ENCODE measurements at places on chromosomes 2 and 18.

DNA sequence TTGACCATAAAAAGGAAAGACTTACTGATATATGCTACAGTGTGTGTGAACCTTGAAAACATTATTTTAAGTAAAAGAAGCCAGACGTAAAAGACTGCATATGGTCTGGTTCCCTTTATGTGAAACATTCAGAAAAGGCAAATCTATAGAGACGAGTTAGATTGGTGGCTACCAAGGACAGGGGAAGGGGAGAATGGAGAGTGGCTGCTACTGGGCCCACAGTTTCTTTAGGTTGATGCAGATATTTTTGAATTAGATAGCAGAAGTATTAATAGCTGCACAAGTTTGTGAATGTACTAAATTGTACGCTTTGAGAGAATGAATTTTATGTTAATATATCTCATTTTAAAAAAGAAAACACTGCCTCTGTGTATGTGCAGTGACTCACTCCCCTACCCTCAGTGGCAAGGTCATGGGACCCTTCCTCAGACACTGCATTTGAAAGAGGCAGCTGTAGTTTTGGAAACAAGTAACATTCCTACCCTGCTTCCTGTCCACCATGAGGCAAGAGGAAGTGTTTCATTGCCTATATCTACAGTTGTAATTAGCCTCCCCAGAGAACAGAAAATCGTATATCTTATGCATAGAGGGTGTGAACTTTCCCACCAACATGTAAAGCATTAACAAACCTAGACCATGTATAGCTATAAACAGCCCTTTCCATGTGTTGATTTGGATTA is 29.8 kb upstream of the ARMC9 start:
- DNase-seq = no peak

DNA sequence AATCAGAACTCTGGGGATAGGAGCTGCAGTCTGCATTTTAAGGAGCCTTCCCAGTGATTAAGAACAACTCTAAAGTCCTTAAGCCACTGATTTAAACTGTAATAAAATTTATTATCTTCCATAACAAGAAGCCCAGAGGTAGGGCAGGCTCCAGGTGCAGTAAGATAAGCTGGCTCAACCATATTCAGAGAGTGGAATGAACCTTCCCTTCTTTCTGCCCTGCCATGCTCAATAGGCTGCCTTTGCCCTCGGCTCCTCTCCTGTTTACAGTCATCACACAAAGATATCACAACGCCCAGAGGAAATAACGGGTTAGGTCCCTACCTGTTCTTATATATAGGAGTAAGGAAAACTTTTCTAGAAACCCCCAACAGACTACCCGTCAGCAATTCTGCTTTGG is 90.5 kb upstream of the CDCA7 start:
- DNase-seq = no peak

GRCh38 chr2:29729401-29729800 is 192.0 kb downstream of the ALK start:
- DNase-seq = no peak

GRCh38 chr2:221133941-221134340 is 438.2 kb downstream of the EPHA4 start:
- no peak for DNase-seq

GRCh38 chr2:7829241-7829640 is 852.6 kb upstream of the ID2 start:
- DNase-seq = no peak

DNA sequence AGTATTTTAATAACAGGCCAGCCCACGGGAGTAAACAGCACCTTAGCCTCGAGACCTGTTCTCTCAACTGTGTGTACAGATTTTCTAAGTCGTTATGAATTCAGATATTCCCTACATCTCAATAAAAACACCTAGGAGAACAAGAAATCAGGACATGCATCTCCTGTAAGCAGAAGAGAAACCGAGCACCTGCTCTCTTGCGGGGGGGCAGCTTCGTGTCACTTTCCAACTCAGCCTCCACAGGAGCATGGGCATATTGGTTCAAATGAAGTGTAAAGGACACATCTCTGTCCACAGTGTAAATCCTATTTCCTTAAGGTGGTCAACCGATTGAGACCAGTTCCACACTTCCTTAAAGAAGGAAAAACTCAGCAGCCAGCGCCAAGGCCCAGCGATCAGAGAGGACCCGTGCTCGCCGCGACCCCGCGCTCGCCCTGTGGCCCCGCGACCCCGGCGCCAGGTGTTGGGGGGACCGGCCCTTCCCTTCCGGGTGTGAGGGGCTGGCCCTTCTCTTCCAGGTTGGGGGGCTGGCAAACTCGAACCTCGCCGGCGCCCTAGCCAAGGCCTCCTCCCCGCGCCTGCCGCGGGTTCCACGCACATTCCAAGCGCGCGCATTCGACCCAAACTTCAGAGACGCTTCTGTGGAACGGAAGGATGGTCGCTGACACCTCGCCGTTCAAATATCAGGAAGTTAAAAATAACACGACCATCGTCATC is 652 bp downstream of the SH3YL1 start:
- DNase-seq = no peak

DNA sequence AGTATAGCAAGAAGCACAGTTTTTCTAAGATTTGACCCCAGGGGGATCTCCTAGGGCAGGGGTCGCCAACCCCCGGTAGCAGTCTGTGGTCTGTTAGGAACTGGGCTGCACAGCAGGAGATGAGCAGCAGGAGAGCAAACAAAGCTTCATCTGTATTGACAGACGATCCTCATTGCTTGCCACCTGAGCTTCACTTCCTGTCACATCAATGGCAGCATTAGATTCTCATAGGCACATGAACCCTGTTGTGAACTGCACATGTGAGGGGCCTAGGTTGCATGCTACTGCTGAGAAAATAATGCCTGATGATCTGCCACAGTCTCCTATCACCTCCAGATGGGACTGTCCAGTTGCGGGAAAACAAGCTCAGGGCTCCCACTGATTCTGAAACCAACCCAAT is 136.2 kb downstream of the RGPD3 start:
- DNase-seq = no peak

GRCh38 chr2:232833830-232834229 is 36.2 kb upstream of the SNORC start:
- no peak for DNase-seq

DNA sequence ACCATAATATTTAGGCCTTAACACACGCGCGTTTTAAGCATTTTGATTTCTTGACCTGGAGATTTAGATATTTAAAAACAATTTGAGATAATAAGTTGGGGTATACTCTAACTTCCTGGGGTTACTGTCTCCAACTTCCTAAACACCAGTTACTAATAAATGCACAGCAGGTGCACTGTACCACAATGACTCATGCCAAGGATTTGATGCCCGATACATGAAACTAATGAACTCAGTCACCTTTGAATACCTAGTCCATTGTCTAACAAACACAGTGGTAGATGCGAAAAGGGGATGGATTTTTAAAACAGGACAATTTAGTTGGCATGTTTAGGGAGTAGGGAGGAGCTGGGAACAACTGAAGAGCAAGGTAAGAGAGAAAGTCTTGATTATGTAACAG is 21.2 kb downstream of the CABYR start:
- DNase-seq = no peak

GRCh38 chr2:26514045-26514444 is 36.1 kb upstream of the OTOF start:
- no peak for DNase-seq

GRCh38 chr2:28344756-28345373 is 47.8 kb upstream of the FOSL2 start:
- no peak for DNase-seq

GRCh38 chr18:45749918-45750689 is 26.1 kb downstream of the SLC14A1 start:
- no peak for DNase-seq

GRCh38 chr2:192035731-192036442 is 158.8 kb downstream of the TMEFF2 start:
- peak; percentile 41 for DNase-seq

- no peak for DNase-seq
Measured at GRCh38 chr2:104538077-104538476, 315.8 kb upstream of the POU3F3 start.

DNA sequence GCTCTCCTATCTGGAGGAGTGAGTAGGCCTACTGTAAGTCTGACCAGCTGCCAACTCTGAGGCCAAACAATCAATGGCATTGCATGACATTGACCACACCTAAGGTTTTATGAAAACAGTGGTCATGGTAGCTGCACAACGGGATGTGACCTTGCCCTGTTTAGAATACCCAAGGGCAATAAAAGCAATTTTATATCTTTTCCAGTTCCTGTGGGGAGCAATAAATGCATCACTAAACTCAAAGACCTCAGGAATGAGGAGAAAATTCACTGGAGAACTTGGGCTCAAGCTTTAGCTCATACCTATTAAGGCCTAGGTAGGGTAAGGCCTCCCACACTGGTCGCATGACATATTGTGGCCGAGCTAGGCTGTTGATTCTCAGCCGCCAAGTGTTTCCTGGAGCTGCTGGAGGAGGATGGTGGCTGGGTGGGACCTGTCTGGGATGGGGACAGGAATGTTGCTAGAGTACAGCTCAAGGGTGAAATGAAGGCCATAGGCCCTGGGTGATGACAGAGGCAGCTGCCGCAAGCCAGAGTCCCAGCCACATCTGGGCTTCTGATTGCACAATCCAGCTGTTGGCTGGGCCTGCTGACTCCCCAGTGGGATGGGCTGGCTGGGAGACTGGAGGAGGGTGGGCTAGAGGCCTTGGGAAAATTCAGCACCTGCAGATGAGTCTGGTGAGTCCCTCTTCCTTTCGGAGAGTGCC is 313.7 kb downstream of the CYP26B1 start:
- peak; percentile 51 for DNase-seq

- no peak for DNase-seq
Measured at GRCh38 chr2:108607706-108608301, 73.5 kb downstream of the LIMS1 start.

DNA sequence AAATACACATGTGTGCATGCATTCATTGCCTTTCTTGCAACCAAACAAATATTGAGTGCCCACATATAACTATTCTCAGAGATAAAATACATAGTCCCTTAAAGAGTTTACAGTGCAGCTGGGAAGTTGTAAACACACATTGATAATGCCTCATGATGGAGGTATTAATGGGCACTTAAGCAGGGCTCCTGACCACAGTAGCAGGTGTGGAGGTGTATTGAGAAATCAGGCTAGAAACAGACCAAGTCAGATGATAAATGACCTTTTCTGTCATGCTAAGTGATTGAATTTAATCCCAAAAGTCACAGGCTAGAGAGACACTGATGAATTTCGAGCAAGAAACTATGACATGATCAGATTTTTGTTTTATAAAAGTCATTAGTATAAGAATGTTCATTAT is 157.7 kb downstream of the ZNF385B start:
- no peak for DNase-seq

GRCh38 chr2:128262315-128263253 is 56.1 kb downstream of the HS6ST1 start:
- DNase-seq = no peak

GRCh38 chr18:12777500-12777944 is 74.7 kb downstream of the PSMG2 start:
- DNase-seq = no peak

- DNase-seq = no peak
Measured at GRCh38 chr18:79502782-79503181, 107.1 kb downstream of the NFATC1 start.

- peak; percentile 5 for DNase-seq
Measured at GRCh38 chr2:219025637-219026585, 15.4 kb downstream of the CFAP65 start.

DNA sequence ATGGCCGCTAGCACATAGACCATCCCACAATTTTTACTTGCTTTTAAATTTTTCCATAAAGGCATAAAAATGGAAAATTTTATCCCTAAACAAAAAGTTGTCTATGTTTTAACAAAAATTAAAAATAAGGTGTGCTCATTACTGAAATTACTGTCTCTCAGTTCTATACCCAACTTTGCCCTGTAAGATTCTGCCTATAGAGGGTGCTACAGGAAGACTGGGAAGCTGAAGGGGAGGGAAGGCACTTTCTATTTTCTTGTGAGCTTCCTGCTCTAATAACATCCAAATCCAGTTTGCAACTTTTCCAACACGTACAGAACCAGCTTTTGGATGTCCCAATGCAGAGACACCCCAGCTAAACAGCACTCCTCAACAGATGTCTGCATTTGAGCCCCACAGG is 666.9 kb downstream of the PLCL1 start:
- DNase-seq = no peak

GRCh38 chr2:161068670-161069069 is 91.6 kb upstream of the TANK start:
- no peak for DNase-seq

DNA sequence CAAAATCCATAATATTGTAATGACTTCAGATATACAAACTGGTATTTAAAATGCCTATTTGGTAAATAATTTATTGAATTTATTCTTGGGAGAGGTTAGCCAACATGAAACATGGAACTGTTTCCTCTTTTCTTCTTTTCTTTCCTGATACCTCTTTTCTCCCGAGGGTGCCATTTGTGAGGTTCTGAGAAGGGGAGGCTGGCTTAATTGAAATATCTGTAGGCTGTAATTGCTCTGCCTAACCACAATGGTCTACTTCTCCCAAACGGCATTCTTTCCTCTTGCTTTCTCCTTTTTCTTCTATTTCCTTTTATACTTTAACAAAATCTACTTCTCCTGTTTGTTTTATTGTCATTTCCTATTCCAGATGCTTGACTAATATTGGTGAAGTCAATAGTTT is 114.9 kb downstream of the TCF4 start:
- DNase-seq = no peak

Measured in stromal cell of bone marrow (primary cell).